Stimulated activated CD4-positive, alpha-beta T cell treated with anti-CD3 and anti-CD28 coated beads, Interleukin-12 subunit alpha, Interleukin-12 subunit beta, amount 100 ng/mL, for 48 hours (primary cell): ENCODE measurements at places on chromosomes 6 and 20.

- no peak for DNase-seq
These were observed 18.8 kb upstream of the CLPSL2 start for GRCh38 chr6:35757456-35758123.

DNA sequence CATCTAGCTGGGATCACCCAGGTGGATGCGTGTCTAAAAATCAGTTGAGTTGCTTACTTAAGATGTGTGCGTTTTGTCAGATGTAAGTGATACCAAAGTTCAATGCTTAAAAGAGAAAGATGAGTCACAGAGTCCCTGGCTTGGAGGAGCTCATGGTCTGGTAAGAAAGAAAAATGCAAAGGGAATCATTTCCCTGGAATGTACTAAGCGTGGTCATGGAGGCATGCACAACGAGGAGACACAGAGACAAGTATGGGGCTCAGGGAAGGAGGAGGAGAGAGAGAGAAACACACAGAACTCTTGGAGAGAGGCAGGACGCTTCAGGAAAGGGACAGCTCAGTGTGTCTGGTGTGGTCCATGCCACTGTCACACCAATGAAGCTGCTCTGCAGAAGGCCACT lies 186.9 kb upstream of the GMDS start:
- no peak for DNase-seq

DNA sequence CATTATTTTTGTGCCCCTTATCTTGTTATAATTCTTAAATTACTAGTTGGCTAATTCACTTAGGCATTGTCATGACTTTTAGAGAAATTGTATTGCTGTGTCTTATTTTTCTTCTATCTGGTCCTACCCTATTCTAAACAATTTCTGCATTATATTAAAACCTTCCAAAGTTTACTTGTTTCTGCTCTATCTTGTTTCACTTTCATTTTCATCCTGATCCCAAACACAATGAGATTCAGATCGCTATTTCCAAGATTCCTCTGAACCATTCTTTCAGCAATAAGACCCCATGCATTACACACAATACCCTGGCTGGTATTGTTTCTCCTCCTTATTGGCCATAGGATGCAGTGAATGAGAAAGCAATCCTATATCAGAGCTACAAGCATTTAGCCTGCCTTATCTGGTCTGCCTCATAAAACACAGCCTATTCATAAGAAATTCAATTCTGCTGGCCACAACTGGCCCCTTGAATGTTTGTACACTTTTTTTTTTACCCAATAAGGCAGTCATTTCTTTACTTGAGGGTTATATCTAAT lies 69.9 kb upstream of the POU3F2 start:
- DNase-seq, result no peak

GRCh38 chr6:116471531-116471930 lies 10.4 kb downstream of the CALHM6 start:
- DNase-seq, result no peak

- DNase-seq, result no peak
These were observed 2.5 kb upstream of the METTL24 start for GRCh38 chr6:110360676-110361075.

- no peak for DNase-seq
These were observed 14.5 kb downstream of the CD109 start for GRCh38 chr6:73710470-73710869.

- DNase-seq, result peak; percentile 29
These were observed at the start of gene KCNB1 for GRCh38 chr20:49482621-49483017. Gene KCNB1 (minus strand): TSS chr20:49482668. CDS start chr20:49482480, 188 bp downstream.

- DNase-seq, result no peak
These were observed 43.0 kb downstream of the PRDM1 start for GRCh38 chr6:106128981-106129781.

DNA sequence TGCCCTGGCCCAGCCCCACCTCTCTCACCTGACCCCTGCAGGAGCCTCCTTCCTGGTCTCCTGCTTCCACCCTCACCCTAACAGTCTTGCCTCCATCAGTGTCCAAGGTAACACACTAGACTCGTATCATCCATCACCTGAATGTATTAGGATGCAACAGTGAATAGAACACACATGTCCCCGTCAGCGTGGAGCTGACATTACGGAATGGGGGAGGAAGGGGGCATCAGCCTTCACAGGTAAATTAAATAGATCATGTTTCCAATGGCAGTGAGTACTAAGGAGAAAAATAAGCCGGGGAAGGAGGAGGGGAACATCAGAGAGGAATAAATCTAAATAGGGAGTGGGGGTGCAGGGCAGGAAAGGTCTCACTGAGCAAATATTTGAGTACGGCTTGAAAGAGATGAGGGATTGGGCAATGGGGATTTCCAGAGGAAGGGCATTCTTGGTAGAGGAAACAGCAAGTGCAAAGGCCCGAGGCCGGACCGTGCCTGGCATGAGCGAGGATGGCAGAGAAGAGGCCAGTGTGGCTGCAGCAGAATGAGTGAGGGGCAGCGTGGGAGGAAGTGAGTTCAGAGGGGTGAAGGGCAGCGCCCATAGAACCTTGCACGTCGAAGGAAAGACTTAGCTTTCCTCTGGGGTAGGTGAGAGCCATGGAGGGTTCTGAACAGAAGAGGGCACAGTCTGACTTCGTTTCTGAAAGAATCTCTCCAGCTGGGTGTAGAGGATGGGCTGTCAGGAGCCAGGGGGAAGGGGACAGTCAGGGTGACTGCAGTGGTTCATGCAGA lies 110.1 kb upstream of the PTPN1 start:
- DNase-seq, result no peak

DNA sequence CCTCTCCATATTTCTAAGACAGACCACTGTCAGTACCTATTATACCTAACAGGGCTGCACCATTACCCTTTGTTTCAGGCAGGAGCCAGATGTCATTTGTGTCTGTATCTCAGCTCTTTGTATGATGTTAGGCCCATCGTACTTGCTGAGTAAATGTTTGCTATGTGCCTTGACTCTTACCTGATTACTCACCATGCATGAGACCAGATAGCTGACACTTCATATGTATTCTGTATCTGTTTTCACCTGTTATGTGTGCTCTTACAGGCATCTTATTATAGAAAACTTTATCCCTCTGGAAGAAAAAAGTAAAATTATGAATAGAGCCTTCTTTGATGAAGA lies 31.7 kb upstream of the ASXL1 start:
- no peak for DNase-seq
